ENCODE measurements at places on chromosomes 11 and 22. TPM values are rescaled to one million over a fixed set of nuclear protein-coding genes. Genes with fewer than 3 reads are reported as not detected.

DNA sequence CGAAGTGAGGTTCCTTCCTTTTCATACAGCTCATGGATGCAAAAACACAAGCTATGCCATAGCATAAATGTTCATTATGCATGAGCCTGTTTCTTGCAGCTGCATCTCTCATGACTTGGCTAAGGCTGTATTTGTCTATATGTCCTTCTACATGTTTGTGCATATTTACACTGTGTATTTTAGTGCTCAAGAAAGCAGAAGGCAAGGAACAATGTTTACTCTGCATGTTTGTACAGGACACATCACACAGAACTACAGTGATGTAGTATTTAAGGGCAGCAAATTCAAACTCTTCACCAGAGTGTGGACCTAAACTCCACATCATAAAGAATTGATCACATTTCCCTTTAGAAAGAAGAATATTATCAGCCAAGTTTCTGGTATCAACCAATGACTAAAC, 170.3 kb downstream of the CADM1 start:
- no peaks in the 10 kb centered on the region for H3K4me1 ChIP-seq
- peaks cover 3% of the 10 kb centered on the region for H3K27me3 ChIP-seq
- no peak for DNase-seq
- no peak overlapping the region for H3K4me3 ChIP-seq
- no peak overlapping the region for H3K27ac ChIP-seq

DNA sequence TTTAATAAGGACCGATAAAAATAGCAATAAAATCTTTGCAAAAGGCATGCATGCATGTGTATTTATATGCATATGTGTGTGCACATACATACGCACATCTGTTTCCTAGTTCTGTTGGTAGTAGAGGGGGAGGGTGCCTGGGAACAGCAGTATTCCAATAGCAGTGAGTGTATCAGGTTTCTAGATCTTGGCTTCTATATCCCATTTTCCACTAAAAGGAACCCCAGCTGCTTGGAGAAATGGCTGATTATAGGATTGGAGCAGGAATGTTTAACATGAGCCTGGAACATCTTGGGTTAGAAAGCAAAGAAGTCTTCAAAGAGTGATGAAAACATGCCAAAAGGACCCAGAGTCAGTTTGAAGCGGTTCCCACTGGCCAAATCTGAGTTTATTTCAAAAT, 21.0 kb downstream of the TNRC6B start:
- no peak for DNase-seq
- H3K4me3 ChIP-seq = no peak overlapping the region
- peak overlapping the region; percentile 18 for H3K27ac ChIP-seq
- H3K4me1 ChIP-seq = peaks cover 83% of the 10 kb centered on the region
- peaks cover 35% of the 10 kb centered on the region for H3K36me3 ChIP-seq
- H3K27me3 ChIP-seq = no peaks in the 10 kb centered on the region

P2RX6 gene
- total RNA-seq = 0.67 TPM

CHRNA10 gene
- total RNA-seq = 2.5 TPM

TMPRSS5 gene
- total RNA-seq = 1.3 TPM
